ENCODE measurements at places on chromosomes 1 and 21.
A peak's percentile ranks its signal among the peaks of the same experiment; 100 is the strongest.

- peak; percentile 86 for DNase-seq
These were observed 8.5 kb upstream of the MEX3A start for GRCh38 chr1:156090840-156091188.

GRCh38 chr21:40706806-40707655, 139.9 kb downstream of the DSCAM start:
- no peak for DNase-seq

- no peak for DNase-seq
These were observed 6.4 kb upstream of the PKP1 start for GRCh38 chr1:201276891-201277290.

DNA sequence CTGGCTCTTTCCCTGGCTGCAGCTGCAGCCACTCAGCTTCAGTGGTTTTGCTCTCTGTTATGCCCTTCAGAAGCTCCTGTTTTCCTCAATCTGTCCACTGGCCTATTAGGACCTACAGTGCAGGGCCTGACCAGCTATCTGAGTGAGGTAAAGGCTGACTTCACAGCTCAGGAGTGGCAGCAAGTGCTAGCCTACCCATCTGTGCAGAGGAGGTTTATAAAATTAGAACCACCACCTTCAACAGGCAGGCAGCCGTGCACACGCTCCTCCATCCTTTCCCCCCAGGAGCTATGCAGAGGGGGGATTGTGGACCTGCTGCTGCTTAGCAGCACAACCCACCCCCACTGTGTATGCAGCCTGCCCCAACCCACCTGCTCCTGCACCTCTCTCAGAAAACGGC, 8.3 kb downstream of the ADAR start:
- no peak for DNase-seq

GRCh38 chr1:151577173-151577572, 34.7 kb upstream of the SNX27 start:
- DNase-seq = no peak

GRCh38 chr1:200885623-200886402, 8.9 kb upstream of the INAVA start:
- no peak for DNase-seq

GRCh38 chr1:218931324-218931723, 242.4 kb upstream of the LYPLAL1 start:
- DNase-seq = no peak

DNA sequence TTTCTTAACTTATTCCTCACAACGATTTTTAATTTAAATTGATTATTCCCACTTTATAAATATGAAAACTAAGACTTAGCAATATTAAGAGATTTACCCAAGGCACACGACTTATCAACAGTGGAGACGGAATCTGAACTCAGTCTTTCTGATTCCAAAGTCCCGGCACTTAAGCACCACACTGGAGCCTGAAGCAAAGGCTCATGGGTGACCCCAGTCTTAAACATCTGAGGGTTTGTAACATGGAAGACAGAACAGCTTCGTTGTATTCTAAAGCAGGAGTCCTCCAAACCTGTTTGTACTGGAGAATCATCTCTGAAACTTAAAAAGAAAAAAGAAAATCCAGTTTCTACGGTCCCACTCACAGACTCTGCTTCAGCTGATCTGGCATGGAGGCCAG, 519.5 kb downstream of the SMYD3 start:
- DNase-seq = no peak

- DNase-seq = no peak
These were observed 52.1 kb downstream of the CNST start for GRCh38 chr1:246618240-246618808.

DNA sequence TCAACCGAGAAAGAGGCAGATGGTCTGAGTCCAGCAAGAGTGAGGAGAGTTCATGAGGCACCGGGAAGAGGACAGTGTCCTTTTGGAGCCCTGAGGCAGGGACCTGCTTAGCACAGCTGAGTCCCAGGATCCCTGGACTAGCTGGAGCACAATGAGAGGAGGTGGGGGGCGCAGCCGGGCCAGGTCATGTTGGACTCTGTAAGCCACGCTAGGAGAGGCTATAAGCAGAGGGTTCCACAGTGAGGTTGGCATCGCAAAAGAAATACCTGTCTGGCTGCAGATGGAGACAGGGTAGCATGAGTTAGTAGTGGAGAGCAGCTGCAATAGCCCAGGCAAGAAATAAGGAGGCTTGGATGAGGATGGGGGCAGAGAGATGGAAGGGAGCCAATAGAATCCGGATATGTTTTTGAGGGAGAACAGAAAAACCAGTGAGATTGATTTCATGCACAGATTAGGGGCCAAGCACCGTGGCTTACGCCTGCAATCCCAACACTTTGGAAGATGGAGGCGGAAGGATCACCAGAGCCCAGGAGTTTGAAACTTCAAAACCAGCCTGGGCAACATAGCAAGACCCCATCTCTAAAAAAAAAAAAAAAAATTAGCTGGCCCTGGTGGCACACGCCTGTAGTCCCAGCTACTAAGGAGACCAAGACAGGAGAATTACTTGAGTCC, 98.2 kb downstream of the DHRS3 start:
- no peak for DNase-seq

DNA sequence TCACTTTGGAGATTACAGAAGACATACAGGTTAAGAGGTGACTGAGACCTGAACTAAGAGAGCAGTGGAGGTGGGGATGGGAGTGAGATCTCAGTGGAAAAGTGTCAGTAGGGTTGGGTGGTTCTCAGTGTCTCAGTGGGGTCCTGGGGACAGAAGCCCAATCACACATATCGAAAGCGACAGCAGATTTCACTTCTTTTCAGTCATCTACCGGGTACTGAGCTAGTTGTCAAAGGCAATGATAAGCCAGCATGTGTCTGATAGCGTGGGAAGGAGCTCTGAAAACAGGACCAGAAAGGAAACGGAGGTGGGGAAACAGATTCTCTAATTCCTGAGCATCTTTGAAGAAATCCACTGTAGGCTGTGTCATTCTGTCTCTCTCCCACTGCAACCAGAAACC, 59.5 kb downstream of the RHOU start:
- DNase-seq = no peak

DNA sequence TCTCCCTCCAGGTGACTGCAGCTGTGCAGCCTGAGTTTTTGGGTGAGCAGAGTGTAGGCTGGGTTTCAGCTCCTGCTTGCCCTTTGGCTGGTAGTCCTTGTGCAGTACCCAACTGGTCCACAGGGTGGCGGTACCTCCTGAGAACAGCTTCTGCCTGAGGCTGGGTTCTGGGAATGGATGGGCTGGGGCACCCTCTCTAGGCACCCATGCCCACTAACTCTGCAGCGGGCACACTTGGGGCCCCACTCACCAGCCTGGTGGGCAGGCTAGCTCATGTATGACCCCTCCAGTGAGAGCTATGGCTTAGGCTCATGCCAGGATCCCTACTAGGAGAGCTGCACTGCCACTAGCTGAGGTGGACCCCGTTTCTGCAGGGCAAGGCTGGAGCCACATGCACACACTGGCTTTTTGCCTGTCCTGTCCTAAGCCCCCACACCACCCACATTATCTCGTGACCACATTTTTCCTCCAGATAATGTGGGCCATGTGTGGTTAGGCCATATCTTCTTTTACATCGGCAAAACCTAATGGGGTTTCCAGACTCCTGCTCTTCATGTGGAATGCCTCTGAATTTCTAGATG, 15.5 kb upstream of the GSTM4 start:
- peak; percentile 97 for DNase-seq

DNA sequence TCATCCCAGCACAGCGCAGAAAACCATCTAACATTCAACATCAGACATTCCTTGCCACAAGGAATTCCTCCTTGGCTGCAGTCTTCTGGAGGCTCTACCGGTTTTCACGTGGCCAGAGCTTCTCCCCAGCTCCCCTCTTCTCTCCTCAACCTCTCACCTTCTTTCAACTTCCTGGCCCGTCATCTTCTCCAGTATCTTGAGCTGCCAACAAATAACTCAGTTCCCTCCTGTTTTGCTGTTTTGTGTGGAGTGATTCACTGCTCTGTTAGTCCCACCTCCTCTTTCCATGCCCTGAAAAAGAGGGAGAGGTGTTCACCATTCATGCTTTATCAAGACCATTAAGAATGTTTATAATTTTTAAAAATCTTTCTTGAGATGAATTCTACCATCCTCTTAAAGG, 32.6 kb downstream of the PIGM start:
- no peak for DNase-seq

GRCh38 chr1:215489771-215490565, 77.1 kb upstream of the KCTD3 start:
- no peak for DNase-seq

DNA sequence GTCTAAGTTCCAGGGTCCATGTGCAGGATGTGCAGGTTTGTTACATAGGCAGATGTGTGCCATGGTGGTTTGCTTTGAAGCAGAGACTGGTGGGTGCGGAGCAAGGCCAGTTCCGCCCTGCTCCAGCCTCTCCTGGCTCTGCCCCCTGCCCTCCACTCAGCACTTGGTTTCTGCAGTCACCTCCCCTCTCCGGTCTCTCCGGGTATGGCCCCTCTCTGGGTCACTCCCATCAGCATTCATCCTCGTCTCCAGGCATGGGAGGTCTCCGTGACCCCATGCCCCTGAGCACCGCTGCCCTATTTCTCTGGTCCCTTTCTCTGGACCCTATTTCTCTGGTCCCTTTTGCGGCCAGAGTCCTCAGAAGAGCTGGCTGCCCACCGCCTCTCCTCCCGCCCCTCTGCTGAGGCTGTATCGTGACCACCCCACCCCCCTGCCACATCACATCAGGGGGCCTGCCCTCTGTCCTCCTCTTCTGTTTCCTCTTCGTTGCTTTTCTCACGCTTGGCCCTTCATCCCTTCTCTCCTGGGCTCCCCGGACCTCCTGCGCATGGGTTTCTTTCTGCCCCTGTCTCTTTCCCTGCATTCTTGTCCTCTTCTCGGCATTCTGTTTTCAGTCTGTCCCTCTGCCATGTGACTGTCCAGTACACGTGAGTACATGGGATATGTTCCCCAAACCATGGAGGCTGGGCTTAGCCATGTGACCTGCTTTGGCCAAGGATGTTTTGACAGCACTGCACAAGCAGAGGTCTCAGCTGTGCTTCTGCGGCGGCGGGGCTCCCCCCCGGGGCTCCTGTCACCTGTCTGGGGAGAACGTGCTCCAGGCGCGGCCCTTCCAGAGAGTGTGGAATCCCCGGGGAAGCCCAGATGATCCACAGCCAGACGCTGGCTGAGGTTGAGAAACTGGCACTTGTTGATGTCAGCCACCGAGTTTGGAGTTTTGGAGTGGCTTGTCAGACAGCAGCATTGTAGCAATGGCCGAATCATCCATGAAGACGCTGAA, 54.4 kb upstream of the C1orf174 start:
- no peak for DNase-seq

DNA sequence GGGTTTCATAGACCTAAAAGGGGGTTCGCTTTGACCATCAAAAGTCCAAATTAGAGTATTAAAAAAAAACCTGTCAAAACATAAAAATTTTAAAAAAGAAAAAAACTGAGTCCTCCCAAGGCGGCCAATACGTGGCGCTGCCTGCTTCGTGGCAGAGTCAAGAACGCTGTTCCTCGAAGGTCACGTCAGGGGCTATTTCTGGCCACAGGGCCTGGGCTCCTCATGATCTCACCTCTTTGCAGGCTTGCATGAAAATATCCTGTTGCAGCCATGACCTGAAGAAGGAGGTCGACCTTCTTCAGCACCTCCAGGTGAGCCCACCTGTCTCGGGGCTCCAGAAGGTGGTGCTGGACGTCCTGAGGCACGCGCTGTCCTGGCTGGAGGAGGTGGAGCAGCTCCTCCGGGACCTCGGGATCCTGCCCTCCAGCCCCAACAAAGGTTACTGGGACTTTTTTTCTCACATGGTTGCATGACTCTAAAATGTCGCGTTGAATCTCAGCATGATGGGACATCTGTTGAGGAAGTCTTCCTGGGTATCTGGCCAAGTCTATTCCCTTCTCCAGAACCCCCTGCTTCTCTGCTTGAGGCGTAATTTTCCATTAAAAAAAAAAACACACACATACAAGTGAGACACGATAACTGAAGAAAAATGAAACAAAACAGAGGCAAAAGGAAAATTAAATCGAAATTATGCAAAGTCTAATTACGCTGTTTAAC, 80.4 kb upstream of the EFHD2 start:
- no peak for DNase-seq

DNA sequence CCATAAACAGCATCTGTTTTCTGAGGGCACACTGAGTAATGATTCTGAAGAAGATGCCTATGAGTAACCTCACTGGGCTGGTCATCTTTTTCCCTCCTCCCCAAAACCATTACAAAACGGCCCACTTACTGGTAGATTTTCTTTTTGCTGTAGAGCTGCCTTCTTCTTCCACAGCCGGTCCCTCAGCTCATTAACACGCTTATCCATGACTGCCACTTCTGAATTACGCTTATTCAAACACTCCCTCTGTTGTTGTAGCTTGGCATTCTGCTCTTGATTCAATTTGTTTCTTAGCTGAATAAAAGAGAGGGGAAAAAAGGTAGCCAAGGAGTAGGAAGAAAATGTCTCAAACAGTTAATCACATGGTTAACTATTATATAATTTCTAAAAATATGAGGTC, 43.1 kb downstream of the TP53BP2 start:
- no peak for DNase-seq

GRCh38 chr1:26820784-26821269, 5.7 kb upstream of the ZDHHC18 start:
- DNase-seq = peak; percentile 50

DNA sequence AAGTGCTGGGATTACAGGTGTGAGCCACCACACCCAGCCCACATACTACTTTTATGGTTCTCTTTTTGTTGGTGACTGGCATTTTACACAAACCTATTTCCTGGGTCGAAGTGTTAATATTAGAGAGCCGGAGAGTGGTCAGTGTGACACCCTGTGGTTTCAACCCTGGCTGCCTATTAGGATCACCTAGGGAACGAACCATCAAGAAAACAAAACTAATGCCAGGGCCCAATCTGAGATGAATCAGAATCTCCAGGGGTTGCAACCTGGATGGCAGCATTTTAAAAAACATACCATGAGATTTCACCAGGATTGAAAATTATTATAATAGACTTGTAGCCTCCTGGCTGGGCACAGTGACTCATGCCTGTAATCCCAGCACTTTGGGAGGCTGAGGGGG, 6.1 kb downstream of the MRPS21 start:
- no peak for DNase-seq

GRCh38 chr21:44049182-44049581, 37.1 kb downstream of the TRAPPC10 start:
- DNase-seq = no peak

- DNase-seq = no peak
These were observed 9.1 kb downstream of the COL8A2 start for GRCh38 chr1:36115931-36116330.

DNA sequence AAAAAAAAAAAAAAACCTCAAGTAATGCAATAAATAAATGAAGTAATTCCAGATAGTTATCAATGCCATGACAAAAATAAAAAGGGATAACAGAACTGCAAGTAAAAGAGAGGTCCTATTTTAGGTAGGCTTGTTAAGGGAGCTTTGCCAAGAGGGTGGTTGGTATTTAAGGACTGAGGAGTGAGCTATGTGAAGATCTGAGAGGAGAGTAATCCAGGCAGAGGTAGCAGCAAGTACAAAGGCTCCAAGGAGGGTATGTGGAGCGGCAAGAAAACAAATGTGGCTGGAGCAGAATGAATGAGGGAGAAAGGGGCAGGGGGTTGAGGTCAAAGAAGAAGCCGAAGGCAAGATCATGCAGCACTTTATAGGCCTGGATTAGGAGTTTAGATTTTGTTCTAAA, 59.9 kb upstream of the CDC42BPA start:
- DNase-seq = no peak

- DNase-seq = no peak
These were observed 4.3 kb upstream of the IKBKE start for GRCh38 chr1:206465951-206466350.

GRCh38 chr1:204132718-204133117, 19.1 kb downstream of the ETNK2 start:
- DNase-seq = no peak

- DNase-seq = no peak
These were observed 4.1 kb upstream of the EPS8L3 start for GRCh38 chr1:109767637-109768334.

- no peak for DNase-seq
These were observed 117.6 kb downstream of the WDR3 start for GRCh38 chr1:118047006-118047649.

Data from memory B cell (primary cell).